Bronchial smooth muscle cell (primary cell): ENCODE measurements at places on chromosomes 5 and 9. TPM values are rescaled to one million over a fixed set of nuclear protein-coding genes. Genes with fewer than 3 reads are reported as not detected.

Gene FLT4
- 0.09 and 0.16 TPM in 2 replicates for total RNA-seq

Gene GGTA1
- total RNA-seq, result under 0.01 TPM in 1 of 2 replicates, not detected in the other

Gene THOC3
- total RNA-seq, result 19.0 and 35.5 TPM in 2 replicates

Gene MLANA
- total RNA-seq, result not detected in 2 replicates

Gene FABP6
- total RNA-seq, result not detected in 2 replicates

Gene OR1J2
- not detected in 2 replicates for total RNA-seq

Gene LHX3
- not detected in 2 replicates for total RNA-seq

Gene OTULINL
- under 0.01 TPM in 1 of 2 replicates, not detected in the other for total RNA-seq

Gene IL4
- not detected in 2 replicates for total RNA-seq

Gene FOXD4
- 0.09 and 0.16 TPM in 2 replicates for total RNA-seq

Gene ALDH7A1
- 52.8 and 59.6 TPM in 2 replicates for total RNA-seq

Gene DMRT3
- not detected in 2 replicates for total RNA-seq

Gene STXBP1
- total RNA-seq, result 21.3 and 23.2 TPM in 2 replicates

Gene FGF1
- total RNA-seq, result 0.34 and 0.47 TPM in 2 replicates

Gene PCDHB5
- 0.32 and 3.3 TPM in 2 replicates for total RNA-seq

Gene SLC22A4
- 1.2 and 4.4 TPM in 2 replicates for total RNA-seq
